ENCODE measurements at places on chromosomes 11 and 22.

DNA sequence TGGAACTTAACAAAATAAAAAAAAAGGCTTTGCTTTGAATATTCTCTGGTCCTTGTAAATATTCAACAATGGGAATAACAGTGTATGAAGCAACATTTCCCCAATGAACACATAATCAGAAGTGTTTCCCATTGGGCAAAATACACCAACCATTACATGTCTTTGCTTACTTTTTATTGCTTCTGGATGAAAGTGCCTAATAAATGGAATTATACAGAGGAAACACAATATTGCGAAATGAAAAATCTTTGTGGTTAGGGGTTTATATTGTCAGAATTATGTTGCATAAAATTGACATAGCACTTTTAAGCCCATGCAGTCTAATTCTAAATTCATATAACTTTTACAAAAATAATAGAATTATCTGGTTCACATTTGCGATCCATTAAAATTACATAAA lies 386.4 kb downstream of the DCDC1 start:
- DNase-seq = no peak

- DNase-seq = no peak
Measured at GRCh38 chr22:34160141-34160783, 240.0 kb upstream of the LARGE1 start.

- DNase-seq = no peak
Measured at GRCh38 chr11:35173616-35174566, 34.9 kb downstream of the CD44 start.

DNA sequence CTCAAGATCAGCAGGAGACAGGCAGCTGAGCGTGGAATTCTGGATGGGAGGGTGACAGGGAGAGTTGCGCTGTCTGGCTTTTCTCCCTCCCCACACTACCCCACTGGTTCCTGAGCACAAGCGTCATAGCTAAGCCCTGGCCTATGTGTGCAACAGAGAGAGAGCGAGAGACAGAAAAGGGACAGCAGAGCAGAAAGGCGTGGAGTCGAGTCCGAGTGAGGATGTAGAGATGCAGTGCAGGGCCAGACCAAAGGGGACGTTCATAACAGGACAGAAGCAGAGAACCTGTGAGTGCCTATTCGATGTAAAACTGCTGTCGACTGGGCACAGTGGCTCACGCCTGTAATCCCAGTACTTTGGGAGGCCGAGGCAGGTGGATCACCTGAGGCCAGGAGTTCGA lies 94.0 kb upstream of the TMEM45B start:
- DNase-seq = no peak

DNA sequence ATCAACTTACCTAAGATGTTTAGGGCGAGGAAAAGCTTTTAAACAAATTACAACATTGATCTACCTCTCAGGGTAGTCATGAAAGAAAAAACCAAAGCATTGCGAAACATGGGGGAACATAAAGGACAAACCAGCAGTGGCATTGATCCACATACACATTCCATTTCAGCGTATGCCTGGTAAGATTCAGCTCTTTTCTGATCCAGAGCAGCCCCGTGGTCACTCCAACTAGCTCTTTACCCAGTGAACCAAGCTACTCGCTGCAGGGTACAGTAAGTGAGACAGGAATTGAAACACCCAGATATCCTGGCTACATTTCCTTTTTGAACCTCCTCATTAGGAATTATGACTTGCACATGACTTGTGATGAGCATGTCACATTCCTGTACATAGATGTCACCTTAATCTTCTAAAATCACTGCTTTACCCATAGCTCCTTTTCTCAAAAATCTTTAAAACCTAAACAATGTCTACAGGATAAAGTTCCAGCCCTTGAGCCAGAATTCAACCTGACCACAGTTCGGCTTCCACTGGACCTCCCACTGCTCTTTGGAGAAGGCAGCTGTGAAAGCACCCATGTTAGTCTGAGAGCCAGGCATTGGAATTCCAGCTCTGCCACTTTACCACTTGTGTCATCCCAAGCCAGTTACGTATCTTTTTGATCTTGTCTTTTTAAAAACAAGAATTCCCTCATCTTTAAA lies 42.9 kb upstream of the AKIP1 start:
- DNase-seq = no peak

- DNase-seq = no peak
Measured at GRCh38 chr11:115463606-115464005, 40.6 kb downstream of the CADM1 start.

DNA sequence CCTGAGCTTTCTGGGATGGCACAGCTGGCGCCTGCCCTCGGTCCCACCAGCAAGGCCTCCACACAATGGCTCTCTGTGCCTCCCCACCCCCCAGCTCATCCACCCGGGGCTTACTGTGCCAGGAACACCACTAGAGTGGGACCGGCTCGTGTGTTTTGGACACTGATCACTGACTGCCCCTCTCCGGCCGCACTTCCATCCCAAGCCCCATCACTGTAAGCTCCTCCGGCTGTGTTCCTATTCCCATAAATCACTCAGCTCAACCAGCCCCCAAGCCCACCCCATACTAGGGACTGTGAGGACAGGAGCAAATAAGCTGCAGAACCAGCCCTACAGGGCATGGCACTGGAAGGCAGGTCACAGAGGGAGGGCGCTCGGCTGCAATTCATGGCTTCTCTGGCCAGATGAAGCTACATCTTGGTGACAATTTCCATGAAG lies 7.3 kb downstream of the APBB1 start:
- DNase-seq = no peak

GRCh38 chr11:116993599-116993998 lies 104.6 kb downstream of the SIK3 start:
- no peak for DNase-seq

GRCh38 chr11:36817336-36817965 lies 219.4 kb upstream of the RAG2 start:
- no peak for DNase-seq
